ENCODE measurements at places on chromosomes 1 and 21. TPM values are rescaled to one million over a fixed set of nuclear protein-coding genes. Genes with fewer than 3 reads are reported as not detected.

KCNC4 gene
- total RNA-seq: 1.3 TPM

MROH7 gene
- not detected for total RNA-seq

ZNF695 gene
- total RNA-seq: 0.44 TPM

PGLYRP3 gene
- not detected for total RNA-seq

TTLL10 gene
- total RNA-seq: not detected

GJB3 gene
- total RNA-seq: not detected

SCAF4 gene
- 10.3 TPM for total RNA-seq

KCNE2 gene
- total RNA-seq: 0.14 TPM
